Hindlimb muscle (tissue), 1 donor: ENCODE measurements at places on chromosomes 3 and 15.
A peak's percentile ranks its signal among the peaks of the same experiment; 100 is the strongest.

- DNase-seq: no peak
Measured at GRCh38 chr3:174218016-174218415, 641.1 kb upstream of the NAALADL2 start.

GRCh38 chr3:148455098-148455497, 242.6 kb upstream of the AGTR1 start:
- DNase-seq: peak; percentile 54

GRCh38 chr3:47089630-47090029, 74.3 kb downstream of the SETD2 start:
- DNase-seq: no peak

DNA sequence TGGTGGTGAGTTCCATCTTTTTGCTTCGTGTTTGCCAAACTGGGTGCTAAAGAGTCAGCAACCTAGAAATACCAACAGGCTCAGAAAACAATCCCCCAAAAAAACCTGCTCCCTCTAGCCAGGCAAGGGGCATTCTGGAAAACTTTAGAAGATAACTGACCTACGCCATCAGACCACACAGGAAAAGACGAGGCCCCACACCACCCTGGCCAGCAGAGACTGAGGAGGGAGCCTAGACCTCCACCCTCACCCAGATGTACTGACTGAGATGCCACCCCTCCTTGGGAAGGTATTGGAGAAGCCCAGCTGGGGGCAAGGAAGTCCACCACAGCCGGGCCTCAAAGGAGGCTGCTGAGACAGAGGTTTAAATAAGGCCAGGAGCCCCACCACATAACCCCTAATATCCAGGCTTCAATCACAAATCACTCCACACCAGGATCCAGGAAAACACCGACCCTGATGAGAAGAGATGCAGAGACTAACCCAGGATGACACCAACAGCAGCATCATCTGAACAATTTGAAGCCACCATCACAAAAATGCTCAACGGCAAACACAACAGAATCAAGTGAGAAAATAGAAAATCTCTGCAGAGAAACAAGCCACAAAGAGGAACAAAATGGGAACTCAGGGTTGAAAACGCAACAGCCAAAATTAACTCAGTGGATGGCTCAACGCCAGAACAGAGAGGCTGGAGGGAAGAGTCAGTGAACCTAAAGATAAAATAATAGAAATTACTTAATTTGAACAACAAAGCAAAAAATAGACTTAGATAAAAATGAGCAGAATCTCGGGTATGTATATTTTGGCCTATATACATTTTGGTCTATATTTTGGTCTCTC, 61.0 kb downstream of the TPRA1 start:
- DNase-seq: no peak

- no peak for DNase-seq
Measured at GRCh38 chr15:64912379-64913325, 950 bp downstream of the ANKDD1A start.

GRCh38 chr3:122488262-122488973, 26.3 kb downstream of the KPNA1 start:
- DNase-seq: no peak

DNA sequence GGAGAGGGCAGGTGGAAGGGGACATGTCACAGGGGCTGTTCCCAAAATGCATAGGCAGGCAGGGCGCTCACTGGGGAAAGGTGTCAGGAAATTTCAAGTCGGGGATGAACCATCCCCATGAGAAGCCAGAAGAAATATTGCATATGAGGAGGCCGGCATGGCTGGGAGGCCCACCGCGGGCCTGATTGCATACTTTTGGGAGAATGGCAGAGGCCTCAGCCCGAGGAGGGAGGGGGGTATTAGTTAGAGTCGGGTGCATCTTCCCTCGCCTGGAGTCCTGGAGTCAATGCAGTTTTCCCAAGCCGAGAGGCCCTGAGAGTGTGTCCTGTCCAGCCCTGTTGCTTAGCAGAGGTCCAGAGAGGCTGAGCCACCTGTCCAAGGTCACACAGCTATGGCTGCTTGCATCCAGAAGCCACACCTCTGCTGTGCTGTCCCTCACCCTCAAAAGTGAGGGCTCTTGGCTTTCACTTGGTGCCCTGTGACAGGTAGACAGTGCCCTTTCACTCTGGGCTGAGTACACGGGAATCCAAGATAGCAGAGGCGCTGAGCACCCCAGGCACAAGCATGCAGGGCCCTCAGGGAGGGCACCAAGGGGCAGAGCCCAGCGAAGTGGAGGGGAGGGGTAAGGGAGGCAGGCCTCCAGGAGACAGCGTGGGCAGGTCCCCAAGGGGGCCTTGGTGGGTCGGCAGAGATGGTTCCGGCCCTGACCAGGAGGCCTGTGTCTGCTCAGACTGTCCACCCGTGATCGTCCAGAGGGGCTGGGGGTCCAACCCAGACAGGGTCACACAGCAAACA, 48.5 kb downstream of the GRIP2 start:
- DNase-seq: no peak

DNA sequence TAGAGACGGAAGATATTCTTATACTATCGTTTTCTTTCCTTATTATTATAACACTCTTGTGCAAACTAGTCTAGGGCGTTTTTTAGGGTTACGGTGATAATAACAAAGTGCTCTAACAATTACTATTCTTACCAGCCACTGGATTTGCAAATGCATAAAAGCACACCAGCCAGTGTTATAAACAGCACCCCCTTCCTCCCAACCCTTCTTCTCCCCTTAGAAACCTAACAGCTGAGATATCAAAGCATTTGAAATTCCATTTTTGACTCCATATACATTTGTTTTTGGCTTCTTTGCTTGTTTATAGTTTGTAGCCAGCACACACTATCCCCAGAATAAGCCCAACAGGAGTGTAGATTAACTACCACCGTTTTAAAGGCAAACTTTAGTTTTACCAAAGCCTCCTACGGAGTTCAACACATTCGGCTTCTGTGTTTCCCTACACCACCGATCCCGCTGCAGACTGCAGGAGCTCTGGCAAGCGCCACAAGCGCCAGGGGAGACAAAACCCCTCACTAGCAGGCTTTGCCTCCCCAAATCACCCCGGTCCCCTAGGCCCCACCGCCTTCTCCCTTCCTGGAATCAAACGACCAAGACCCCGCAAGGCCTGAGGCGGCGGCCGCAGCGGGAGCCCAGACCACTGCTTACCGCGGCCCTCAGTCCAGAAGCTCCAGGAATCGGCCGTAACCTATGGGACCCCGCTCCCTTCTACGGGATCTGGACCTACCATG, 461 bp downstream of the COPB2 start:
- DNase-seq: no peak

GRCh38 chr15:52023169-52023922, 4.3 kb downstream of the MAPK6 start:
- DNase-seq: no peak

DNA sequence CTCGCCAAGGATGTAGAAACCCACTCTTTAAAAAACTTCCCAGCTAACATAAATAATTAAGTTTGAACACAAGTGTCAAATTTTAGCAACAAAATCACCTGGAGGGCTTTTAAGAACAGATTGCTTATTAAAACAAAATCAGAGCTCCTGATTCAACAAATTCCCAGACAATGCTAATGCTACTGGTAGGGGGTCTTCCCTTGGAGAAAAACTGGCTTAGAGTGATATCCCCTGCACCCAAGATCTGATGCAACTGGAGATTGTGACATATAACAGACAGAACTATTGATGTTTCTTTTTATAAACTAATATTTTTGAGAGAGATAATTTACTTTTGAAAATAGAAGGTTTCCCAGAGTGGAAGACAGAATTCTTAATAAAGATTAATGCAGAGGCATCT, 19.9 kb downstream of the IGSF10 start:
- DNase-seq: no peak

DNA sequence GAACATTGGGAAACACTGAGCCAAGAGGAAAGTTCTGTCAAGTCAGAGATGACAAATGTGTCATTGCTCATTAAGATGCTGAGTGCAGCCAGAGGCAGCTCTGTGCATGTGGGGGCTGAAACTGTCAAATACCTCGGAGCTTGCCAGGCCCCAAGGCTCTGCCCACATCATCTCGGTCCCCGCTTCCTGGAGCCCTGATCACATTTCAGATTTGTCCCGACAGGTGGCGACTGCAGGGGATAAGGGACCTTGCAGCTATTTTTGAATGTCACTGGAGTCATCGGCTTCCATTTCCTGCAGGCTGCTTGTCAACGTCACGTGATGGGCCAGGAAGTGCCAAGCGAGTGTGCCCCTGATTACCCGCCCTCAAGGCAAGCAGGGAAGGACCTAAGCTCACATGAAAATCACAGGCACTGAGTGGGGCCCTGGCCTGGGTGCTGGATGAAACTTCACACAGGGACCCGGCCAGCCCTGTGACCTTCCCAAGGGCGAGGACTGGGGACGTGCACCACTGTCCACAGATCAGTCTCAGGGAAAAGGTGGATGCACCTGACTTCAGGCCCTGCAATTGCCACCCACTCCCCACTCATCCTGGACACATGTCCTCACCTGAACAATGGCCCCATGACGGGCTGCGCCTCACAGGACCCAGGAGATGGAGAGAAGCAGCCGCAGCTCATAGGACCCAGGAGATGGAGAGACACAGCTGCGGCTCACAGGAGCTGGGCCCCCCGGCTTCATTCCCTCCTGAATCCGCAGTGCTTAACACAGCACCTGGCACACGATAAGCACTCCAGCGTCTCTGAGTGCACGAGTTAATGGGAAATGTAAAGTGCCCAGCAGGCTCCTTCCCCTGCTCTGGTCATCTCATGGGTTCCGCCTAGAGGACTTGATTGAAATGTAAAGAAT, 73.4 kb downstream of the NUP210 start:
- DNase-seq: no peak

- no peak for DNase-seq
Measured at GRCh38 chr15:98873441-98874218, 134.0 kb downstream of the PGPEP1L start.

DNA sequence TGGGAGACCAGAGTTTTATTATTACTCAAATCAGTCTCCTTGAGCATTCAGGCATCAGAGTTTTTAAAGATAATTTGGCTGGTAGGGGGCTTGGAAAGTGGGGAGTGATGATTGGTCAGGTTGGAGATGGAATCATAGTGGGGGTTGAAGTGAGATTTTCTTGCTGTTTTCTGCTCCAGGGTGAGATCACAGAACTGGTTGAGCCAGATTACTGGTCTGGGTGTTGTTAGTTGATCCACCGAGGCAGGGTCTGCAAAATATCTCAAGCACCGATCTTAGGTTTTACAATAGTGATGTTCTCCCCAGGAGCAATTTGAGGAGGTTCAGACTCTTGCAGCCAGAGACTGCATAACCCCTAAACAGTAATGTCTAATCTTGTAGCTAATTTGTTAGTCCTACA, 141.0 kb downstream of the OTOL1 start:
- no peak for DNase-seq

DNA sequence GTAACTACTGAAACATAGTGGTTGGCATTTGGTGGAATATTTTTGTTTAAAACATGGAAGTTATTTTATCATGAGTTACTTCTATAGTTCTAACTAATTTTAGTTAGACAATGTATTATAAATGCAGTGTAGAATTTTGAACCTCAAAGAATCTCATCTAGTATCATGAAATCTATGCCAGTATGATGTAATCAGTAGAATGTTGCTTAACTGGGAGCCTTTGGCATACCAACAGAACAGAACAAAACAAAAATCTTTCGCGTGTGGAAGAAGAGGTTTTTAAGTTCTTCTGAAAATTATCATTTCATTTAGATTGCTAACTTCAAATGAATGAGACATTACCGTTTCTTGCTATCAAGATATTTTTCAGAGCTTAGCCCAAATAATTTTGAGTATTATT, 98.4 kb upstream of the LRRFIP2 start:
- no peak for DNase-seq

GRCh38 chr3:169575381-169575780, 88.1 kb downstream of the MECOM start:
- DNase-seq: no peak

DNA sequence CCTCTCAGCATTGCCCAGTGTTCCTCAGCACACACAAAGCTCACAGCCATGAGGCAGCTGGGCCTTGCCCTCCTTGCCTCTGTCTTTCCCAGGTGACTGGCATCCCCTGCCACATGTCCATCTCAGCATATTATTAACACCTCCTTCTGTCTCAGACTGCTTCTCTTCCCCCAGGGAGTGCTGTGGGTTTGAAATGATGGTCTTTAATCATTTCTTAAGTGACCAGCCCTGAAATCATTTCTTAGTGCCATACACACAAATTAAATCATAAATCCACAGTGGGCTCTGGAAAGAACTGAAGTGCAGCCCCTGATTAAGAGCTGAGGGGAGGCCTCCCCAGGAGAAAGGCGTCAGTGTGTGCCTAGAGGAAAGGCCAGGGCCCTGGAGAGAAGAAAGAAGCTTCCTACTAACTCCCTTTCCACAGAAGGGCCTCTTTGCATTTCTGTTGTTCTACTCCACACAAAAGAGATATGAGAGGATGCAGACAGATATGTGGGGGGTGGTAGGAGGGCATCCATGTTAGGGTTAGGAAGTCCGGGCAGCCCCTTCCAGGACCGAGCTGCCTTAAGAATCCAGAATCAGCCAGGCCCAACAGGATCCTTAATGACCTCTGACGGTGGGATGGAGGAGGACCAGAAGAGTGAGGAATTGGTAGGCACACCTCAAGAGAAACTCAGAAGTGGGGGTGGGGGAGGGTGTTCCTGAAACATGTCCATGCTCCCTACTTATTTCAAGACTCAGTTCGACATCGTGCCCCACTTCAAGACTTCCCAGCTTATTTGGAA, 290.8 kb downstream of the EPHB1 start:
- DNase-seq: no peak

- DNase-seq: no peak
Measured at GRCh38 chr3:23659840-23660430, 145.8 kb upstream of the UBE2E1 start.

DNA sequence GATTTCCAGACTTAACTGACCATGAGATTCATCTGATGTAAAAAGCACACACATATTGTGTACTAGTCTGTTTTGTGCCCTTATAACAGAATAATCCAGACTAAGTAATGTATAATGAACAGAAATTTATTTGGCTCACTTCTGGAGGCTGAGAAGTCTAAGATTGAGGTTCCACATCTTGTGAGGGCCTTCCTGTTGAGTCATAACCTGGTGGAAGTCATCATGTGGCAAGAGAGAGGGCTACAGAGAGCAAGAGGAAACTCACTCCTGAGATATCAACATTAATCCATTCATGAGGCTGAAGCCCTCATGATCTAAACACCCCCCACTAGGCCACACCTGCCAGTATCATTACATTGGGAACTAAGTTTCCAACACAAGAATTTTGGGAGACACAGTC, 977.6 kb downstream of the MCTP2 start:
- no peak for DNase-seq

GRCh38 chr3:156586905-156587759, 32.2 kb upstream of the SSR3 start:
- DNase-seq: no peak

GRCh38 chr3:57872606-57873005, 116.5 kb downstream of the SLMAP start:
- no peak for DNase-seq

- DNase-seq: no peak
Measured at GRCh38 chr15:93041159-93041547, 47.9 kb downstream of the RGMA start.

DNA sequence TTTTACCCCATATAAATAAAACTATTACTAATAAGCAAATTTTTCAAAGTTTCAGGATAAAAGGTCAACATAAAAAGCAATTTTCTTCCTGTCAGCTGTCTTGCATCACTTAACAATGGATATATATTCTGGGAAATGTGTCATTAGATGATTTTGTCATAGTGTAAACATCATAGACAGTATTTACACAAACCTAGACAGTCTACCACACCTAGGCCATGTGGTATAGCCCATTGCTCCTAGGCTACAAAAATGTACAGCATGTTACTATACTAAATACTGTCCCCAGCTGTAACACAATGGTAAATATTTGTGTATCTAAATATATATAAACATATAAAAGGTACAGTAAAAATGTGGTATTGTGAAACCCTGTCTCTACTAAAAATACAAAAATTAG, 156.7 kb downstream of the ANO10 start:
- no peak for DNase-seq
